ENCODE measurements at places on chromosomes 4 and X.
A peak's percentile ranks its signal among the peaks of the same experiment; 100 is the strongest.

GRCh38 chr4:126215759-126216158, 901.0 kb downstream of the FAT4 start:
- no peak for DNase-seq

- DNase-seq, result peak; percentile 54
Observed at GRCh38 chrX:149950681-149951080, 12.4 kb upstream of the EOLA2 start.

GRCh38 chrX:153969904-153970356, 1.7 kb downstream of the HCFC1 start:
- DNase-seq, result no peak

DNA sequence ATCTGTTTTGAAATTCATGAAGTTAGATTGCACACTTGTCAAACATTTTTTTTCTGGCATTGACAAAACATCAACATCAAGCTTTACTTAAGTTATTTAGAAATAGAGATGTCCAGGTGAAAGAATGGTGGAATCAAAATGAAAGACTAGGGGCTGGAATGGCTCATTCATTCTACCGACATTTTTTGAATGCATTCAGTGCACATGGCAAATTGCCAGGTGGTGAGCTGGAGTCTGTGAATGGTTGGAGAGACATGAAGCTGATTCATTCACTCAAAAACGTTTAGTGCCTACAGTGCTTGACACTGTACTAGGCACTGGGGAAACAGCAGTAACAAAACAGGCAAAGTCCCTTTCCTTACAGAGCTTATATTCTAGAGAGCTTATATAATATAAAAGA, 292.4 kb downstream of the PPP1R2C start:
- DNase-seq, result no peak

DNA sequence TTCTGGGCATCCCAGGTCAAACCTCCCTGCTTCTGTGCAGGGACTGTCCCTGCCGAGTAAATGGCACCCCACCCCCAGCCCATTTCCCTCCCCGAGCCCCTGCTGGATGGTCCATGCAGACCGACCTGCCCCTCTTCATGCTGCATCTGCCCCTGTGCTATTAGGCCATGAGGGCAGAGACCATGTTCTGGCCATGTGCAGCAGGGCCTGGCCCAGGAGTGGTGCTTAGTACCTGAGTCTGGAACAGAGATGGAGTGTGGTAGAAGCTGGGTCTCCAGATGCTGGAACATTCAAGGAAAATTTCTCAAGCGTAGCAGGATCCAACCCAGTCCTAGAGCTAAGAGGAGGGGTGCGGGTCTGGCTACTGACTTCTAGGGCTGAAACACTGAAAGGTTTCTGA, 15.3 kb upstream of the UBA1 start:
- DNase-seq, result no peak

DNA sequence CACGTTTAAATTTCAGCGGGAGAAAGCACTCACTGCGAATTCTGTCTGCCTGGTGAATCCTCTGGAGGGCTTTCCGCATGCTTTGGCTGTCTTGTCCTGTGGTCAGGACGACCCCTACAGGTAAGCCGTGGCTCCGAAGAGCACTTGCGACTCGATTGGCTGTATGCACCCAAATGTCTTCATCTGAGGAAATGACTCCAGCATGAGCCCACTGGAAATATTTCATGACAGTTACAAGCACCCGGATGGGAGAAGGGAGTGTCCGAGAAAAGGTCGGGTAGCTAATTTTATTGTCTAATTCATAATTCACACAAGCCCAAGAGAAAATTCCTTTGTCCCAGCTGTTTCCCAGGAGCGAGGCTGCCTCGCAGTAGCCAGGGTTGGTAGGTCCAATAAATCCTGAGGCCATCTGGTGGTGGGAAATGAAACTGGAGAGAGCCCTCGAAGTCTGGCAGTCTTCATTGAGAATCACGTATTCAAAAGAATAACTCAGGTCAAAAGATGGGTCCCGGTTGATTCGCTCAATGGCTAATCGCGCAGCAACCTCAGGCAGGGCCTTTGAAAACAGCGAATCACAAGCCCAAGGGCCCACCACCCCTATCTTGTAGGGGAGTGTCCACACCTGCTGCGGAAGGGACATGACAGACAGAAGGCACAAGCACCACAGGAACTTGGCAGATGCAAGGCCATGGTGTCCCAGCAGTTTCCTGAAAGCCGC, 6.6 kb downstream of the GUCY2F start:
- DNase-seq, result peak; percentile 37

- no peak for DNase-seq
Observed at GRCh38 chr4:26197018-26197779, 123.6 kb upstream of the RBPJ start.

- DNase-seq, result no peak
Observed at GRCh38 chr4:110449947-110450346, 26.0 kb upstream of the ENPEP start.

GRCh38 chrX:103800318-103800717, 23.7 kb downstream of the PLP1 start:
- no peak for DNase-seq

DNA sequence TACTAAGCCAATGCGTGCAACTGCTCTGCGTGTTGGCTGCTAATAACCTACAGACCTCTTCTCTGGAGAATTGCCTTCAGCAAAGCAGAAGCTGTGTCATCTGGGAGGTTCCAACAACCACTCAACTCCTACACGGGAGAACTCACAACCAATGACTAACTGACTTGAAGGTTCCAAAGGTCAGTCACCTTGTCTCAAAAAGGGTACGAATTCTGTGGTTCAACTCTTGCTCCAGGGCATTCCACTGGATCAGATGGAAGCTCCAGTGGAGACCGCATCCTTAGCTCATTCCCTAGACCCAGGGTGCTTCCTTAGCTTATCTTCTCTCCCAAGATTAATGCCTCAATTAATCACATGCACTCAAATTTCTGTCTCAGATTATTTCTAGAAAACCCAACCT, 222.7 kb downstream of the CHIC2 start:
- no peak for DNase-seq

DNA sequence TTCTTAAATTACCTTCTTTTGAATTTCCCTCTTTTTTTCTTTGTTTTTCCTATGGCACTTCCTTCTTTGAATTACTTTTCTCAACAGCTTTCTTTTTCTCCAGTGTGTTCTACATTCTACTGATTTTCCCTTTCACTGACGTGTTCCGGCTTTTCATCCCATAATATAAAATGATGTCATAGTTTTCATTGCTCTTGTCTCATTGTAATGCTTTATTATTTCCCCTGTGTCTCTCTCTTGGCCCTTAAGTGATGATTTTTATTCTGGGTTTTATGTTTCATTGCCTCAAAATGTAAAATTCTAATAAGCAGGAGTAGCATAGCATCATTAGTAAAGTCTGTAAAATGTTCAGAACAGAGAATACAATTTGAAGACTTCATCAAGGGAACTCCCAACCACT, 299.3 kb downstream of the KCTD8 start:
- DNase-seq, result no peak

DNA sequence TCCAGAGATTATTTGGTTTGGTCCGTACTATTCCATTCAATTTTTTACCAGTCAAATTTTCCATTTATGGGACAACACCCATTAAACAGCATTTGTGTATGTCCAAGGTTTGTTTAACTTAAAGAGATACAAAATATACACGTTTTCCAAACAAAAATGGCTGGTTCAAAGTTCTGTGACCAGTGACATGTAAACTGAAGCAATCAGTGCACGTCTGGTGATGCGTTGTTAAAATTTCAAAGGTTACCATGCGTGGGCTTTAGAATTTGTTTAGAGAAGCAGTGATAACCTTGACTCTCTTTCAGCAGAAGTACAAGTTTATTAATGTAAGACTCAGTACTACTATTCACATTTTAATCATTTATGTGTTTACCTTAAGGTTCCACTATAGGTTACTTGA, 25.2 kb upstream of the ALB start:
- DNase-seq, result no peak

DNA sequence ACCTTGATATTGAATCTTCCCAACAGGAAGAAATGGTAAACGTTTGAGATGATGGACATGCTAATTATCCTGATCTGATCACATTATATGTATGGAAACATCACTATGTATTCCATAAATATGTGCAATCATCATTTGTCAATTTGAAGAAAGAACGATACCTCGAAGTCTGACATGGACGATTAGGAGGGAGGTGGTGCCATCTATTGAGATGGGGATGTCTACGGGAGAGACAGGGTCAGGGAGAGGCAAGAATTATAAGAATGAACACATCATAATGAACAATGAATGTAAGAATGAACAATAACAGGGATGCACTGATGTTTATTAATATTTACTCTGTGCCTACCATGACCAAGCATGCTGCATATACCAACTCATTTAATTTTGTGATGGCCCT, 93.7 kb upstream of the SOD3 start:
- DNase-seq, result no peak

GRCh38 chrX:53257166-53257565, 24.2 kb downstream of the IQSEC2 start:
- DNase-seq, result peak; percentile 20

GRCh38 chrX:103932133-103932532, 30.3 kb upstream of the TMSB15B start:
- DNase-seq, result no peak

- no peak for DNase-seq
Observed at GRCh38 chr4:123449362-123449761, 52.8 kb downstream of the SPRY1 start.

GRCh38 chr4:37322122-37322521, 77.6 kb downstream of the NWD2 start:
- no peak for DNase-seq

- no peak for DNase-seq
Observed at GRCh38 chr4:142913461-142914030, 67.4 kb upstream of the INPP4B start.

DNA sequence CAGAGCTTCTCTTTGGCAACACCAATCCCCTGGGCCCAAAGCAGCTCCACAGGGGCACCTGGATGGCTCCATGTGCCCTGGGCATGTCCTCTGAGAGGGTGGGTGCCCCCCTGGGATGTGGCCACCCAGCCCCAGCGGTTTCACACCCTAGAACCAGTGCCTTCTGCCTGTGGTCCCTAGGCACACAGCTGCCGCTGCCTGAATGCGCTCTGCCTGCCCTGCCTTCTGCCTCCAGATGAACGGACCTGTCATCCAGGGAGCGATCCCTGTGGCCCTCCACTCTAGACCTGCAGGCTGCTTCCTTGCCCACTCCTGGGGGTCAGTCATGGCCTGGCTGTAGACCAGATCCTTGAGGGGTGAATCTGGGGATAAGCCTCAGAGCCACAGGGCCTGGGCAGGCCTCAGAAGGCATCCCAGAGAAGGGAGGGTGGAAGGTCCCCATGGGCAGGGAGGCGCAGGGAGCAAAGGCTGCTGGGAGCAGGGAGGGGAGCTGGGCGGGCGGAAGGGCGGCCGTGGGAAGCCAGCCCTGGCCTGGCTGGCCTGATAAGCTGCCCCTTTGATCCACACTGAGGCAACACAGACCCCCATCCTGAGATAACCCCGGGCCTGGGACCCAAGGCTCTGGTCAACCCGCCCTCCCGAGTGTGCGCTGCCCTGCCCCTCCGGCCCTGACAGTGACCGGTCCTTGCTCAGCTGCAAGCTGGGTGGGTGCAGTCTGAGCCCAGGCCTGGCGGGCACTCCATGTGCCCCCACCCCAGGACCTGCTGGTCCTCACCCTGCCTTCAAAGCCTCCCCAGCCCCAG, 8.1 kb upstream of the FGFR3 start:
- peak; percentile 85 for DNase-seq

DNA sequence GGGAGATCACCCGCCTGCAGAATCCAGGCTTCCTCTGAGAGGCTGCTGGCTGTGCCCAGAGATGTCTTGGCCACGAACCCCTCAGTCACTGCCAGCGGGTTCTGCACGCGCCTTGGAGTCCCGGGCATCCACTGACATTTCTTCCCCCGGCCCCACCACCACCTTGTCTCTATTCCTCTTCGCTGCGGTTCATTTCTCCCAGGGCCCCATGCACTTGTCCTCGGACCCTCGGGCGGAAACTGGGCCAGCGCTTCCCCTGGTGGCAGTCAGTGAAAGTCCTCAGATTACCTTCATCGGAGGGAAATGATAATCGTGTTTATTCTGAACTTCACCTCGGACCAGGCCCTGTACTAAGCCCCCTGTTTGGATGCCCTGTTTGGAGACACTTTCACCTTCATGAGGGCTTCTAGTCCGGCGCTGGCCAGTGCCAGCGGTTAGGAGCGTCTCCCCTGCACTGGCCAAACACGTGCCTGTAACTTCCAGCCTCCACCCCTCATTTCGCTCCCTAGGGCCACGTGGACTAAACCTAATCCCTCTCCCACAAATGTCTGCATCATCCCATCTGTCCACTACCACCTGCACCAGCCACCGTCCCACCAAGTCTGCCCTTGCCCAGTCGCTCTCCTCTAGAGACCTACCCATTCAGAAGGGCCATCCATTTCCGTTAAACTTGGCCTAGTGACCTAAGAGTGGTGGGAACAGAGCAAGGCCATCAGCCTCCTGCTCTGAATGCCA, 82.0 kb downstream of the DCTD start:
- DNase-seq, result no peak

DNA sequence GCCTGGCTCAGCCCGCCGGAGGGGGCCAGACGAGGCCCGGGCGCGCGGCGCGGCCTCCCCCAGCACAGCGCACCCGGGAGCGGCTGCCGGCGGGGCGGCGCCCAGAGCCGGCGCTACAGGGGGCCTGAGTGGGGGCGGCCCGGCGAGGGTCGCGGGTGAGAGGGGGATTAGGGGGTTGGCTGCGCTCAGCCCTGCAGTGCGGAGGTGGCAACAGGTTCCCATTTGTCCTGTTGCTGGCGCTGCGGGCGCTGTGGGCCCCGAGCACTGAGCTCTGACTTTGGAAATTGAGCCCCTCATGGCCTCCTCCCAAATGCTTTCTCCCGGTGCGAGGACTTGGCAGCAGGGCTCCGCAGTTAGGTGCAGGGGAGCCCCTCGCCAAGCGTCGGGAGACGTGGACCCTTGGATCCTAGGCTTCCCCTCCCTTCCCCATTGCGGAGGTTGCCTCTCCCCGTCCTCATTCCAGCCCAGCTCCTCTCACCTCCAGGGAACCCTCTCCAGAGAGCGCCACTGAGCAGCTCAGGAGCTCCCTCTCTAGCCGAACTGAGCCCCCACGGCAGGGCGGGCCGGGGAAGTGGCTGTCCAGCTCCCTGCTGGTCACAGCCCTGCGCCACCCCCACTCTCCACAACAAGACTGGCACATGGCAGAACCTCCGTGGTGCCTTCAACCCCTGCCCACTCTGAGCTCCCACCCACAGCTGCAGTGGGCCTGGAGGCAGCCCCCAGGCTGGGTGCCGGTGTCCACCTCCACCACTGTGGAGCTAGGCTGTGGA, 2.5 kb upstream of the DUSP9 start:
- DNase-seq, result no peak

- DNase-seq, result no peak
Observed at GRCh38 chrX:68932611-68933010, 103.8 kb downstream of the EFNB1 start.
